Smooth muscle cell of trachea (primary cell): ENCODE measurements at places on chromosomes 4 and X. TPM values are rescaled to one million over a fixed set of nuclear protein-coding genes. Genes with fewer than 3 reads are reported as not detected.

Gene MAGEA8
- not detected in 2 replicates for total RNA-seq

Gene ZCCHC18
- total RNA-seq = 0.33 TPM in 1 of 2 replicates, not detected in the other

Gene PTPN13
- 68.5 and 76.8 TPM in 2 replicates for total RNA-seq

Gene SMARCA1
- 51.9 and 78.2 TPM in 2 replicates for total RNA-seq

Gene DMP1
- not detected in 2 replicates for total RNA-seq

Gene HSFX4
- total RNA-seq = not detected in 2 replicates

Gene STBD1
- 9.4 and 10.0 TPM in 2 replicates for total RNA-seq

Gene EIF2S3
- 217 and 231 TPM in 2 replicates for total RNA-seq

Gene CHRDL1
- total RNA-seq = 0.99 and 3.2 TPM in 2 replicates

Gene ANXA10
- 1.5 and 4.2 TPM in 2 replicates for total RNA-seq

Gene CRMP1
- 0.50 TPM in 1 of 2 replicates, not detected in the other for total RNA-seq

Gene LRP2BP
- 0.44 and 0.50 TPM in 2 replicates for total RNA-seq

Gene PTTG2
- not detected in 2 replicates for total RNA-seq

Gene FAM133A
- 0.15 TPM in 1 of 2 replicates, not detected in the other for total RNA-seq

Gene MAGEA2
- total RNA-seq = not detected in 2 replicates

Gene DCHS2
- total RNA-seq = 0.15 TPM in 1 of 2 replicates, not detected in the other

Gene SPOCK3
- 0.17 and 0.44 TPM in 2 replicates for total RNA-seq

Gene PNMA6A
- 5.5 and 8.1 TPM in 2 replicates for total RNA-seq
